A549 treated with CpdA at 1 μM for 4 hours (cell line): ENCODE measurements at places on chromosomes 13 and 19. TPM values are rescaled to one million over a fixed set of nuclear protein-coding genes. Genes with fewer than 3 reads are reported as not detected.

Gene LRRC63
- total RNA-seq: 0.03 to 0.11 TPM in 2 of 5 replicates, not detected in the others

Gene ZNF439
- total RNA-seq: not detected in 5 replicates

Gene HS6ST3
- not detected in 5 replicates for total RNA-seq

Gene CTXN1
- 8.5 to 21.3 TPM (median 20.2 TPM) in 5 replicates for total RNA-seq

Gene CYP2A7
- not detected in 5 replicates for total RNA-seq

Gene JSRP1
- total RNA-seq: 0.79 to 1.2 TPM (median 0.89 TPM) in 5 replicates

Gene FAAP24
- 14.8 to 17.8 TPM (median 15.4 TPM) in 5 replicates for total RNA-seq

Gene ZNF614
- 3.0 to 4.3 TPM (median 3.4 TPM) in 5 replicates for total RNA-seq

Gene SMIM24
- total RNA-seq: 0.48 to 1.1 TPM (median 0.76 TPM) in 4 of 5 replicates, not detected in the other

Gene NPHS1
- 0.41 to 0.83 TPM (median 0.49 TPM) in 5 replicates for total RNA-seq

Gene ONECUT3
- 0.01 TPM in 2 of 5 replicates, not detected in the others for total RNA-seq

Gene ZNF443
- total RNA-seq: 0.78 to 1.5 TPM (median 1.0 TPM) in 5 replicates

Gene MOB3A
- 10.5 to 11.7 TPM (median 10.7 TPM) in 5 replicates for total RNA-seq

Gene CD177
- total RNA-seq: 0.08 to 0.26 TPM (median 0.11 TPM) in 4 of 5 replicates, not detected in the other

Gene PTGIR
- total RNA-seq: 0.06 to 0.11 TPM in 2 of 5 replicates, not detected in the others

Gene CAB39L
- 2.0 to 2.4 TPM (median 2.2 TPM) in 5 replicates for total RNA-seq

Gene ANGPTL8
- not detected in 5 replicates for total RNA-seq

Gene HSH2D
- total RNA-seq: 0.08 TPM in 1 of 5 replicates, not detected in the others

Gene KRTDAP
- total RNA-seq: not detected in 5 replicates

Gene DNAJB1
- total RNA-seq: 130 to 208 TPM (median 185 TPM) in 5 replicates

Gene ZNF607
- 3.8 to 6.5 TPM (median 5.6 TPM) in 5 replicates for total RNA-seq

Gene LMTK3
- 2.7 to 4.7 TPM (median 4.4 TPM) in 5 replicates for total RNA-seq

Gene NLRP11
- total RNA-seq: 0.01 to 0.06 TPM (median 0.06 TPM) in 3 of 5 replicates, not detected in the others

Gene SKA3
- total RNA-seq: 13.2 to 14.7 TPM (median 14.3 TPM) in 5 replicates
